Tibial artery (tissue), 4 donors: ENCODE measurements at places on chromosomes 12 and 14.

DNA sequence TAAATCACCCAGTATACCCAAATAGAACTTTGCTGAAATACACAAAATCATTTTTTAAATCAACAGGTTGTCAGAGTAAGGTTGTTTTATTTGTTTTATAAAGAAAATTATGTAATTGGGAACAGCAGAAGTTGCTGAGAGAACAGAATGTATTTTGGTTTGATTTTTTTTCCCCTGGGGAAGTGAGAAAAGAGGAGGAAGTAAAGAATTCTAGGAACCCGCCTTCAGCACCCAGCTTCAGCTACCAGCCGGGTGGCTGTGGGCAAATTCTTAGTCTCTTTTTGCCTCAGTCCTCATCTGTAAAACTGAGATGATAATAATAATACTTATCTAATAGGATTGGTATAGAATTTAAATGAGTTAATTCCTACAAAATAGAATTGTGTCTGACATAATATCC lies 119.4 kb downstream of the SRGAP1 start:
- no peak for DNase-seq

DNA sequence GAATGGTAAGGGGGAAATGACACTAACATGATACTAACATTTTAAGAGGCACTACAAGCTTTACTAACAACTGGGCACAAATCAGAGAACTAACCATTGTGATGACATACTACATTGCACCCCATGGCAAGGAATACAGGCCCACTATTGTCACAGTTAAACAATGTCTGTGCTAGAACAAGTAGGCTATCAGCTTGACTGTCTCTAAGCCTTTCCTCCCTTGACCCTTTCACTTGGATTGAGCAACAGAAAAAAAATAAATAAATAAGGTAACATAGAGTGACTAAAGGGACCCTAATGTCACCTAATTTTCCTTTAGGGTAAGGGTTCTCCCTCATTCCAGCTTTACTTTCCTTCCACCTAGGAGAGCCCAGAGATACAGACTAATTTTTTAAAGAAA lies 4.4 kb downstream of the SLC38A2 start:
- no peak for DNase-seq

- no peak for DNase-seq
Observed at GRCh38 chr14:24692382-24693352, 58.7 kb upstream of the GZMB start.

DNA sequence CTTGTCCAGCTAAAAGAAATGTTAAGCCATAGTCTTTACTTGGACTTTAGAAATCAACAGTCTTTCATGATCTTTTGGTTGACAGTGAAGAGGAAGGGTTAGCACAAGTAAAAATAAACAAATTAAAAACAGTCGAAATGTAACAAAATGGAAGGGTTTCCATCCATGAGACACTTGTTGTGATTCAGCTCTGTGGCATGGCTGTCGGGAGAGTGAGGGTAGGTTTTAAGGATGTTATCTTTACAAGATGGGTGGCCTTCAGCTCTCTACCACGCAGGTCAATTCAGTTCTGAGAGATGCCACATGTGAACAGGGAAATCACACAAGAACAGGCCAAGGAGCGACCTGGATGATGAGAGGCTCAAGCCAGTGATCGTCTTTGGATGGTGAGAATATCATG lies 180.2 kb downstream of the PPM1H start:
- DNase-seq = no peak

- no peak for DNase-seq
Observed at GRCh38 chr12:68521848-68522502, 88.7 kb upstream of the RAP1B start.

GRCh38 chr14:100011628-100012325 lies 53.4 kb upstream of the EVL start:
- DNase-seq = no peak

DNA sequence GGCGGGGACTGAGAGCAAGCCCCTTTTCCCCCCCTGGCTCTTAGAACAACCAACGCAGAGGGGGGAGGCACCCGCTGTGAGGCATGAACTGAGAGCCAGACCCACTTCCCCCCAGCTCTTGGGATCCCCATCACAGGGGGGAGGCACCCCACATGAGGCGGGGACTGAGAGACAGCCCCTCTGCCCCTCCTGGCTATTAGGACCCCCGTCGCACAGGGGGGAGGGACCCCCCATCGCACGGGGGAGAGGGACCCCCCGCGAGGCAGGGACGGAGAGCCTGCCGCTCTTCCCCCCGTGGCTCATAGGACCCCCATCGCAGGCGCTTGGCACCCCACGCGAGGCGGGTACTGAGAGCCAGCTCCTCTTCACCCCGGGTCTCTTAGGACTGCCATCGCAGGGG lies 195.8 kb upstream of the PZP start:
- DNase-seq = no peak

GRCh38 chr14:26389646-26390508 lies 208.0 kb downstream of the NOVA1 start:
- DNase-seq = no peak

DNA sequence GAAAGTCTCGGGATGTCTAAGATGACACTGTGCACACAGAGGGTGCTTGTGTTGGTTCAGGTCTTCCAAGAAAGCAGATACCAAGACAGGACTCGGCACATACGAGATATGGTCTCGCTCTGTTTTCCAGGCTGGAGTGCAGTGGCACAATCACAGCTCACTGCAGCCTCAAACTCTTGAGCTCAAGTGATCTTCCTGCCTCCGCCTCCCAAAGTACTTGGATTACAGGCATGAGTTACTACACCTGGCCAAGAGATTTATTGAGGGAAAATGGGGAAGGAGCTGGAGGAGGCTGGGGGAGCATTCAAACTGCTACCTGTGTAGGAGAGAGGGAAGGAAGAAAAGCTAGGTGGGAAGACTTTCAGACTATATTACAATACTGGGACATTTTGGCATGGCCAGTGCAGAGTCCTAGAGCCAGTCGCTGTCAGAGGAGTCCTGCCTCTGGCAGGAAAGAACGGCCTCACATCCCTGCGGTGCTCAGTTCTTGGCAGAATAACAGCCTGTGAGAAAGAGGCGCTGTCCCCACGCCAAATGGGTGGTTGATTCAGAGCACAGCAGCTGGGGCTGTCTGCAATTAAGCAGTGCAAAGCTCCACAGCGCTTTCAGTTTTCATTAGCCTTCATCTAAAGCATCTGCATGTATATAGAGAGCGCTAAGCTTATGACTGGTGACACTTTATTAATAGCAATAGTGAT lies 18.3 kb downstream of the SLC17A8 start:
- DNase-seq = no peak

GRCh38 chr14:100654814-100655740 lies 67.9 kb upstream of the BEGAIN start:
- no peak for DNase-seq

GRCh38 chr12:101298426-101298825 lies 18.5 kb downstream of the UTP20 start:
- DNase-seq = no peak

GRCh38 chr12:4855121-4855924 lies 54.4 kb upstream of the KCNA1 start:
- no peak for DNase-seq

GRCh38 chr12:24881227-24881626 lies 67.7 kb downstream of the BCAT1 start:
- DNase-seq = no peak

- DNase-seq = no peak
Observed at GRCh38 chr12:110733900-110734299, 8.8 kb downstream of the PPP1CC start.

DNA sequence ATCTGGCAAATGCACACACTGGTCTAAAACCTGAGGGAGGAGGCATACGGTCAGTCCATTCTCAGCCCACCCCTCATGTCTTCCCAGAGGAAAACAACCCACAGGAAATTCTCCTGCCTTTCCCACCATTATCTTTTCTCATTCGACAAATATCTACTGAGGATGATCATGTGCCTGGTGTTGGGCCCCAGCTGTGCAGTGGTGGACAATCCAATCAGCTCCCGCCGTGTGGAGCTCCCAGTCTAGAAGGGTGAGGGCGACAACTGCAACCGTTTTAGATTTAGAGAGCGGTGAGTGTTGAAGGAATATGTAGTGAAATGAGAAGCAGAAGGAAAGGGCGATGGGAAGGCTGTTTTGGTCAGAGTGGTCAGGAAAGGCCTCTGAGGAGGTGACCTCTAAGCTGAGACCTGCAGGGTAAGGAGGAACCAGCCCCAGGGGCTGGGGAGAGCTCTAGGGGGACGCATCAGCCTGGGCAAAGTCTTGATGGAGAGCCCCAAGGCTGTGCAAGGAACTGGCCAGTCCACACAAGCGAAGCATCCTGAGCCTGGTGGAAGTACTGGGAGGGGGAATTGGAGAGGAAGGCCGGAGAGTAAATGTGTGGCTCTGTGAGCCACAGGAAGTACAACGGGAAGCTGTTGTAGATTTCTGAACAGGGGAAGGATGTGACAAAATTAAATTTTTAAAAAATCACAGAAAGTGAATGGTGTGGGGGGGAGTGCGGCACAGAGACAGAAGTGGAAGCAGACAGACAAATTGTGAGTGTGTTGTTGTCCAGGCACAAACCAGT lies 192.8 kb downstream of the NTF3 start:
- no peak for DNase-seq

DNA sequence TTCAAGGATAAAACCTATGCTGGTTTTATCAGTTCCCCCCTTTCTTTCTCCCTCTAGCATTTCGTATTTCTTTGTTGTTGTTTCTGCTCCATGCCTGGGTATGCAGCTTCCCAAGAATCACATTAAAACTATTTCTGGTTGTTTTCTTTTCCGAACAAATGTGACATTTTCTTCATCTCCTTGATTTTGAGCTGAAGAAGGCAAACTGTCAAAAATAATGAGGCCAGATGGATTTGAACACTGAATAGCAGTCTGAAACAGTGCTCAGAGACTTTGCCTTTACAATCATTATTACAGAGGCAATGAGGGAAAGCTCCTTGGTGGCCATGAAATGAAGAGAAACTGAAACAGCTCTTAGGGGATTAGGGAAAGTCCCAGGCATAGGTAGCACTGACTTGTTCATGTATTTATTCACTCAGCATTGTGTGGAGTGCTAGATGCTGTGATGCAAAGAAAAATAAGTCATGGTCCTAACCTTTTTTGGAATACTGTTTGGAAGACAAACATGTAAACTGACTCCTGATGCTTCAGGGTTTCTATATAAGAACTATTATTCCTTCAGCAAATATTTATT lies 319.5 kb downstream of the FUT8 start:
- DNase-seq = no peak

DNA sequence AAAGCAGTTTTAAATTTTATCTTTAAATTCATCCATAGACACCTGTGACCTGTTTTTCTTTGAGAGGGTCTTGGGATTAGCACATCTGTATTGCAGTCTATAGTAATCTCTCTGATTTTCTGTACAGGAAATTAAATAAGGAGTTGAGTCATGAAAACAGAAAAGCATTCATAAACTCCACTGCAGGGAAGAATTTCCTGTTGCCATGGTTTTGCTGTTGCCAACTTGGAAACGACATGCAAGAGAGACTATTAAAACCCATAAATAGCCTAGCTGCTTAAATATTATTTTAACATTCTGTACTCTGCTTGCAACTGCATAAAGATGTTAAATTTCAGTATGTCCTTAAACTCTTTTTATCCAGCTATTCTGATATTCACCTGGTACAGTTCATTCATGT lies 281.0 kb upstream of the RGS6 start:
- peak; percentile 52 for DNase-seq

DNA sequence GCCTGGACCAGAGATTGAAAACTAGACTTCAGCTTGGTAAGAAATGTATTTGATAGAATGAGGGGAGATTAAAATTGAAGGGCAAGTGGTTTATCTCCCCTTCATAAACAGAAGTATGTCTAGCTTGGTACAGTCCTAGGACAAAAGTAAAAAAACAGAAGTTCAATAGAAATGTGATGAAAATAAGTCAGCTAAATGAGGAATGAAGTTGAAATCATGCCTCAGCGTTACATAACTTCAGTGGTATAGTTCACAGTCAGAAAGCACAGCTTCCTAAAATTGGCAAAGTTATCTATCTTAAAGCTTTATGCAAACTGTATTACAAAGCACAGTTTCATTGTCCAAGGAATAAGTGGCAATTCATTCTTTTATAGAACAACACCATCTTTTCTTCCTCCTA lies 90.2 kb upstream of the SYT10 start:
- no peak for DNase-seq

GRCh38 chr14:93582516-93582915 lies 151.8 kb downstream of the UNC79 start:
- no peak for DNase-seq

DNA sequence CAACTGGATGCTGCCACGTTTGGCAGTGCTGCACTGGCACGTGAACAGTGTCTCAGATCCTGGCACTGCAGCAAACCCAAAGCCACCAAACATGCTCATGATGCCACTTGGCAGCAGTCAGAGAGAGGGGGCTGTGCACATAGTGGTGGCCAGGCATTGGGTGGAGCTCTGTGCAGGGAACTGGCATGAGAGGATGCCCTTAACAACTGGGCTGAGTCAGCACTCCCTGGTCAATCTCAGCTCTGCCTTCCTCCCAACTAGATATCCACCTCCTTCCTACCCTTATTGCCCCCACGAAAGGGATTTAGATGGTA lies 37.0 kb downstream of the ZFHX2 start:
- DNase-seq = no peak

GRCh38 chr12:91675401-91675800 lies 470.2 kb downstream of the BTG1 start:
- no peak for DNase-seq

DNA sequence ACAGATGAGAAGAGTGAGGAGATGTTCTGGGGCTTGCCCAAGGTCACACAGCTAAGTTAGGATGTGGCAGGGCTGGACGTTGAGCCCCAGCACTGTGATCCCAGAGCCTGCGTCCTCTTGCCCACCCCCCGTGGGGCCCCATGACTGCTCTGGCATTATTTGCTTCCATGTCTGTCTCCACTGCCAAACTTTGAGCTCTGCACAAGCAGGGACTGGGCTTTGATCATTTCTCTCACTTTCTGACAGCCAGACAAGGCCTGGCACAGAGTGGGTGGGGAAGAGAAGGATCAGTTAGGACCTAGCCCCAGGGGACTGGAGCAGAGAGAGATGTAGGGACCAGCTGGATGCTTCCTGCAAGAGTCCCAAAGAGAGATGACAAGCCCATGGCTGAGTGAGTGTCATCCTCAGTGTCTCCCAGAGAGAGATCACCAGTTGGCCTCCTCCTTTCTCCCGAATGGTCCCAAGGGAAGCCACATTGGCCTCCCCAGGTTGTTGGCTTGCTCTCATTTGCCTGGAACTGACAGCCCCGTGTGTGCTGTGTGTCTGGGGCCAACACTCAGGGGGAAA lies 126.7 kb upstream of the PWP1 start:
- no peak for DNase-seq

GRCh38 chr12:49705479-49706134 lies 1.6 kb downstream of the FMNL3 start:
- DNase-seq = peak; percentile 77

- DNase-seq = no peak
Observed at GRCh38 chr12:90499795-90500194, 455.2 kb downstream of the CCER1 start.

DNA sequence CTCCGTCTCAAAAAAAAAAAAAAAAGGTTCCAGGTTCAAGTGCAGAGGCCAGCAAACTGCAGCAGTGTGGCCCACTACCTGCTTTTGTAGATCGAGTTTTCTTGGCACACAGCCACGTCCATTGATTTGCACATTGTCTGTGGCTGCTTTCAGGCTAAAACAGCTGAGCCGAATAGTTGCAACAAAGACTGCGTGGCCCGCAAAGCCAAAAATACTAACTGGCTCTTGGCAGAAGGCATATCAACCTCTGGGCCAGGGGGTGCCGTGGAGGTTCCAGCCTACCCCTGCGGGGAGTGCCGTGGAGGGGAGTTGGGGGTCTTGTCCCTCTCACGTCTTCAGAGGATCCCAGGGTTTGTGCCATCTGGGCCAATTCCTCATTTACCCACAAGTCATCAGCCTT lies 170.1 kb downstream of the ADGRD1 start:
- DNase-seq = no peak

- no peak for DNase-seq
Observed at GRCh38 chr14:37565550-37565949, 29.5 kb downstream of the FOXA1 start.
